Stimulated activated CD8-positive, alpha-beta memory T cell treated with anti-CD3 and anti-CD28 coated beads, Interleukin-7, amount 100 ng/mL, for 1 hour (primary cell): ENCODE measurements at places on chromosomes 5 and 9.

GRCh38 chr5:140575309-140575708 is 10.7 kb downstream of the SLC35A4 start:
- DNase-seq = no peak

GRCh38 chr9:19976226-19976625 is 187.4 kb upstream of the SLC24A2 start:
- no peak for DNase-seq

GRCh38 chr5:17343675-17344074 is 126.2 kb downstream of the BASP1 start:
- DNase-seq = no peak

DNA sequence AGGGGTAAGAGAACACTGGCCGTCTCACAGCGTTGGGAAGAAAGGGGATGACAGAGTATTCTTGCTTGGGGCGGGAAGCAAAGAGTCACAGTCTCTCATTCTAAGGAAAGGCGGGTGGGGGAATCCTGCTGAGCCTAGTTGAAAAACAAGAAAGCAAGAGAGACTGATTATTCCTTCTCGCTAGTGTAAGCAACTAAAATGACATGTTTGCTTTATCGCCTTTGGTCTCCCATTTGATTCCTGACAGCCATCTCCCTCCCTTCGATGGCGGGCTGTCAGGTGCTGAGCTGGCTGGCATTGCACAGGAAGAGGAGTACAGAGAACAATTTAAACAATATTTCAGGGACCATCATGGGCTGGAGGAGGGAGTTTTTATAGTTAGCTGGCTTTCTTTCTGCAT is 331.3 kb downstream of the ASTN2 start:
- no peak for DNase-seq

GRCh38 chr5:102153003-102153759 is 142.9 kb downstream of the SLCO4C1 start:
- DNase-seq = no peak

DNA sequence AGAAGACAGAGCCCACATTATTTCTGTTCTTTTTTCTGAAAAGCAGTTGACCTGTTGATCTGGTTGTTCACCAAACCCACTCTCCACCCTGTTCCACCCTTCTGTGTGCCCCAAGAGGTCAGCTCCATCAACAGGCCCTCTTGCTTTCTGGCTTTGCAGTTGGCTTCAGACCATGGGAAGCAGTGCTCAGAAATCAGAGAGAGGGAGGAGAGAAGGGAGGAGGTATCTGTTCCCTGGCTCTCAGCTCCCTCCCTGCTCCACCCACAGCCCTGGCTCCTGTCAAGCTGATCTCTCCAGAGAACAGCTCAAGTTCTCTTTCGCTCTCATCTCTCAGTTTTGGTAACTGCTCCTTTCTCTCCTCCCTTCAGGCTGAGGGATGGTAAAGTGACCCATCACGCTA is 144.2 kb upstream of the RAI14 start:
- DNase-seq = no peak

DNA sequence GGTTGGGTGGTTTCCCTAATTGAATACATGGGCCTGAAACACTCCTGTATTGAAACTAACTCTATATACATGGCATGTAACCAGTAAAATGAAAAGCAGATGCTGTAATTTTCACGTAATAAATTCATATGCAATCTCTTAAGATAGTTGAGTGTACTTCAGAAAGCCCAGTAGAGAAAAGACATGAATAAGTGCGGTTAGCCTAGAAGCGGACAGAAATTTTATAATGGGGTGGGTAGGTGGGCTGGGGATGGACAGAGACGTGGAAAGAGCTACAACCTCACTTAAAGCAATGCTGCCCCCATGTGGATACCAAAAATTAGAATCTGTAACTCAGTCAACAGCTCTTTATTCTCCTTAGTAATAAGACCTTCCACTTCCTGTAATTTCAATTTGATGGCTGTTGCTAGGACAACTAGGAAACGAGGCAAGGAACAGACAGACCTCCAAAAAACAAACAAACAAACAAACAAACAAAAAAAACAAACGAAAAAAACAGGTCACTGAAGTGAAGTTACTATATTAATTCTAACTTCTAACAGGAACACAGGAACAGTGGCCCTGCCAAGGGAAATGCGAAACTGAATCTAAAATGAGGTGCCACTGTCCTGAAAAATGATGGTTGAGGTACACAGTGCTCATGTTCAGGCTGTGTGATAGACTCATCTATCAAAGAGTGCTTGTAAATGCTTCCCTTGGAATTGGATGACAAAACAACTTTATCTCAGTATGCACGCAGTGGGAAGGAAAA is 103.4 kb upstream of the GNA14 start:
- no peak for DNase-seq

DNA sequence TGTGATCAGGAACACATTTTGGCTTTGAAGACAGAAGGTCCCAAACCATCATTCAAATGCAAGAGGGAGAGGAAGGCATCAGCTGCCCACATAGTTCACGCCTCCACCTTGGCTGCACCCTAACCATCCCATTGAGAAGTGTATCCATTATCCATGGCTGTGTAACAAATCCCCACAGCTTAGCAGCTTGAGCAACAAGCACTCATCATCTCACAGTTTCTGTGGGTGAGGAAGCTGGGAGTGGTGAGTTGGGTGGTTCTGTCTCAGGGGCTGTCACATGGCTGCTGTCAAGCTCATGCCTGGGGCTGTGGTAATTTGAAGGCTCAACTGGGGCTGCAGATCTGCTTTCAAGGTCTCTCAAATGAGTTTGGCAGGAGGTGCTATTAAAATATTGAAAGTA is 23.0 kb upstream of the CEP72 start:
- DNase-seq = no peak

GRCh38 chr5:131394128-131394527 is 130.3 kb downstream of the CDC42SE2 start:
- no peak for DNase-seq

DNA sequence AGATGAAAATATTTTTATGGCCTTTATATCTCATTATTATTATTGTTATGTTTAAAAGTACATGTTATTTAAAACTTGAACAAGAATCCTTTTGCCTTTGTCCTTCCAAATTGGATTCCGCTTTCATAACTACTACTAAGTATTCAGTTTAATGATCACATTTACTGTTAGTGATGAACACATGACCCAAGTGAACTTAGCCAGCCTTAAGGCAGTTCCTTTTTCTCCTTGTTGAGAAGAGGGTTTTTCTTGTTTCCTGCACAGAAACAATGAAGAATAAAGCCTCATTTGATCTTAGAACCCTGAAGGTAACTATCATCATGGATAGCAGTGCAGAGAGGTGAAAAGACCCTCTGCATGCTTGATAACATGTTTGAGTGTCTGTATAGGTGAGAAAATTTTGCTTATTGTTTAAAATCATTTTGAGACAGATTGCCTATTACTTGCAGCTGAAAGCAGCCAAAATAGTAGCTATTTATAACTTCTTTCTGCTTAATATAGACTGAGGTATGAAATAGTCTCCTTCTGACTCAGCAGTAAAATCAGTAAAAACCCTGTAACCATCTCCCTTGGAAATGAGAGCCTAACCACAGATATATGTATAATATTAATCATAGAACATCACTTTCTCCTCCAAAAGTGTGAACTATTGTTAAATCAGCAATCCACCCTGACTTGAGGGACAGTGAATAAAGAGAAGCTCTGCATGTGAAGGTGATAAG is 266.2 kb downstream of the SPATA31D1 start:
- DNase-seq = no peak

- no peak for DNase-seq
Observed at GRCh38 chr5:57598097-57598496, 115.5 kb upstream of the ACTBL2 start.

GRCh38 chr5:72093217-72093616 is 14.1 kb upstream of the MAP1B start:
- DNase-seq = no peak

DNA sequence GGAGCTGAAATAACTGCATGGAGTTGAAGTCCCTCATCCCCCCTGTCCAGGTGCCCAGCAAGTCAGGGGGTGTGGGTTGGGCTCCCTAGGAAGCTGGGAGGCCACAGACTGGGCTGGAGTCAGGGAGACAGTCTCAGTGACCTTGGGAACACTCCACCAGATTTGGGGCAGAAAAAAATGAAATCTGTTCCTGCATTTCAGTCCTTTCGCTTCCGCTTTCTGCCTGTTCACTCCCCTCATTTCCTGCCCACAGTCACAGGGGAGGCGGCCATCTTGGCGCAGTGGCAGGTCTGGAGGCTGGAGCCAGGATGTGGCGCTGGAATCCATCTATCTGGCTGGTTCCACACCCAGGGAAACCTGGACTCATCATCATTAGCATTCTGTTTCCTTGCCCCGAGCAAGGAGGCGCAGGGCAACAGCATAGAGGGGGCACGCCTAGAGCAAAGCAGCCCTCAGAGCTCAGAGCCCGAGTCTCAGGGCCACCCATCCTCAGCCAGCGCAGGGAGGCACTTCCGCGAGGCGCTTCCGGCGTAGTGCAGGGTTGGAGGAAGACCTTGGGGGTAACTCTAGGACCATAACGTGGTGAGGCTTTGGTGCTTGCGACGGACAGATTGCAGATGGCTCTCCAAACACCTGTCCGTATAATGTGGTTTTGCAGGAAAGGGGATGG is 86.2 kb upstream of the HSPA9 start:
- DNase-seq = no peak

DNA sequence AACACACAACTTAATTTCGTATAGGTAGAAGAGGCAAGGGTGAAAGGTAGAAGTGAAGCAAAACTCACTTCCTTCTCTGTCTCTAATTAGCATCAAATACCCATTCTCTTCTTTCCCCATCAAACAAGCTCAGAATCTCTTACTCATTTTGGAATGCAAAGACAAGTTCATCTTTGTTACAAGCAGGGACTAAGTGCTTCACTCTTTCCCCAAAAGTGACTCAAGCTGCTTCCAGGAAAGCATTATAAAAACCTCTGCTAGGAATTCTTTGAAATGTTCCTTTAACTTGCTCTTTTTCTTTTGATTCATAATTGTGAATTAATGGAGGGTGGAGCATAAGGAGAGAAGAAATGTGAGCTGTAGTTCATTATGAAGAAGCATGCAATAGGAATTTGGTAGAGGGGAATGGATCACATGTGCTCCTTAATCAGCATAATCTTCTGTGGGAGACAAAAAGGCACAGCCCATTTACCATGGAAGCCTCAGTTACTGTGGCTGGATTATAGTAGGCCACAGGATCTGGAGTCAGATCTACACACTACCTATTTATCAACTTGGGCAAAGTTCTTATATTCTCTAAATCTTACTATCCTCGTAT is 109.5 kb upstream of the DPYSL3 start:
- DNase-seq = no peak

GRCh38 chr5:109100971-109101370 is 308.8 kb downstream of the PJA2 start:
- DNase-seq = no peak

DNA sequence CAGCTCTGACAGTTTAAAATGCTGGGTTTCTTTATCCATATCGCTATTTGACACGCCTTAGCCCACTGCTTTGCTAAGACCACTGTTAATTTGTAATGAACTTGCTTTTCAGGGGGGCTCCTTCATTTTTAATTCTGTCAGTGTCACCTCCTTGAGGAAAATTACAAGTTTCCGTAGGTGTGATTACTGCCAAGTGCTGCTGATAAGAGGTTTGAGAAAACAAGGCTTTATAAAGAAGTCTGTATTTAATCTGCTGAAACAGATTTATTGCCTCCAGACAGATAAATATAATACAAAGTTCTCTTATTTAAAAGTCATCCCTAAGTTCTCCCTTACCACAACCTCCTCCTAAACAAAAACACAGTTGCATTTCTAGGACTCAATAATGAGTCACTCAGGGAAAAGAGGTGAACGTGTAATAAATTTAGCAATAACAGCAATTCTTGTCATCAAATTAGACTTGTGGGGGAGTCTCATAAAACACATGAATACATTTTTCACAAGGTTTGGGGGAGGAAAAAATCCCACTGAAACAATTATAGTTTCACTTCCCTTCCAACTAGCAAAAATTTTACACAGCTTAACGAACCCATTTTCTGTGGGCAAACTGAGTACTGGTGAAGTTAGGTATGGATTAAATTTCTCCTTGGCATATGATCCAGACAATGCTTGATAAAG is 72.8 kb downstream of the MAPKAP1 start:
- DNase-seq = no peak

DNA sequence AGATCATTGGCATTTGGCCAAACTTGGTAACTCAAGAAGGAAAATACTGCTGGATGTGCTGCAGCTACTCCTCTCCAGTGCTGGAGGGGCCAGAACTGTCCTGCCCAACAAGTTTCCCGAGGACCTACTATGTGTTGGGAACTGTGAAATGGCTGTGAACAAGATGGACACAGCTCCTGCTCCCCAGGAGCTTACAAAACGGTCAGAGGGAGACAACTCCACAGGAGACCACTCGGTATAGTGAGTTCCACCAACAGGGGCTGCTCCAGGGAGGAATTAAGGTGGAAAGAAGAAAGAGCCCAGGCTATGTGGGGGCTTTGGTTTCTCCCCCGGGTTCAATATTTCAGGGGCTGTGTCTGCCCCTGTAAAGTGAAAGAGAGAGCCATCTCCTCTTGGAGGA is 78.8 kb downstream of the GNA14 start:
- DNase-seq = no peak

GRCh38 chr5:31537851-31538250 is 5.8 kb downstream of the C5orf22 start:
- DNase-seq = no peak

DNA sequence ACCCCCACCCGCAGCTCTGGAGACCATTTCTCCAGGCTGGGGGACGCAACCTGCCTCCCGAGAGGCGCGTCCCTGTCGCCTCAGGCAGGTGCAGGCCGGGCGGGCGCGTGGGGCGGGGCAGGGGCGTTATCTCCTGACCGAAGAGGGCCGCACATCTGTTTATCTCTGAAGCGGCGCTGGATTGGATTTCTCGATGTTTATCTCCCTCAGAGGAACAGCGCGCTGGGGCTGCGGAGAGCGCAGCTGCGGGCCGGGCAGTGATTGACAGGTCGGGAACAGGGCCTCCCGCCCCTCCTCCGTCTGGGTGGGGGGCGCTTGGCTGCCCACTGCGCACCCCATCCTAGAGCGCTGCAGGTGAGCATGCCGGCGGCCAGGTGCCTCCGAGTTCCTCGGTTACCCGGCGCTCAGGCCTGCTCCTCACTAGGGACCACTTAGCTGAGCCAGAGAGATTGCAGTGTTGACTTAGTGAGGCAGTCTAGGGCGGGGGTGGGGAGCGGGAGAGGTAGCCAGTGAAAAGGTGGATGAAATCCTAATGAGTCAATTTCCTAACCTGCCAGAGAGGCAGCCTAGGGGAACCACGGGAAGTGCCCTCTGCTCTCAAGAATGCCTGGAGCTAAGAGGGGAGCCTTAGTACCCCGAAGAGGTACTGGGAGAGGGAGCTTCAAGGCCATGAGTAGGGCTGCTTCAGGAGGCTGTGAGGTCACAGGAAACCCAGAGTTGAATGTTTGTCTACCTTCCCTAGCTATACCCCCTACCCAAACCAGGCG is 39.6 kb upstream of the TIFAB start:
- DNase-seq = no peak

- DNase-seq = no peak
Observed at GRCh38 chr5:645421-645820, 33.3 kb downstream of the CEP72 start.

GRCh38 chr5:133392448-133392847 is 219.9 kb downstream of the FSTL4 start:
- no peak for DNase-seq

- DNase-seq = no peak
Observed at GRCh38 chr9:127931092-127931881, 710 bp upstream of the PIP5KL1 start.
